Stimulated activated CD4-positive, alpha-beta T cell treated with anti-CD3 and anti-CD28 coated beads, Interleukin-15, amount 100 ng/mL, for 1 hour (primary cell): ENCODE measurements at places on chromosomes 6 and 20.

DNA sequence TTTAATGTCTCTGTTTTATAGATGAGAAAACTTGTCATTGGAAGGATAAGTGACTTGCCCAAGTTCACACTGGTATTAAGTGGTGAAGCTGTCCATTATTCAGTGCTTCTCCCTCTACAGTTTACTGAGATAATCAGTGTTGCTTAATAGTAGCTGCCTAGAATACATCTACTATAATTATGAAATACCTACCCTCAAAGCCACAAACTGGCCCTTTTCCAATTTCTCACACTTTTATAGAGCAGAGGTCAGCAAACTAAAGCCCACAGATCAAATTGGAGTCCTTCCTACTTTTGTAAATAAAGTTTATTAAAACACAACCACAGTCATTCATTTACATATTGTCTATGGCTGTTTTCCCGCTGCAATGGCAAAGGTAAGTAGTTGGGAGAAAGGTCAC lies 73.5 kb downstream of the EYS start:
- no peak for DNase-seq

DNA sequence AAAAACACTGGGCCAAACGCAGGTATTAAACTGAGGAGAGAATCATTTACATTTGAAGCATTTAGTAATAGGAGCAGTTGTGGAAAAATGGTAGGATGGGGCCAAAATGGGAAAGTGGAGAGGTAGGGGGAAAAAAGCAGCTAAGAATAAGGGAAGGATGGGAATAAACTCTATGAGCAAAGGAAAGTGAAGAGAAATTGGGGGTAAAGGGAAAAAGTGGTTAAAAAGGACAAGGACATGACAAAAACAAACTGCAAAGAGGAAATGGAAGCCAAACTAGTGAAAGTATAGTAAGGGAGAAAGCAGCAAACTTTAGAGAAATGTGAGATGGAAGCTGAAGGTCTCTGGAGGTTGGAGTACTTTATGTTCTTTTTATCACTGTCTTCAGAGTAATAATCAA lies 6.2 kb upstream of the ZSCAN16 start:
- no peak for DNase-seq

- DNase-seq = no peak
Observed at GRCh38 chr6:135604035-135604860, 106.7 kb upstream of the AHI1 start.

- DNase-seq = no peak
Observed at GRCh38 chr20:5510446-5510845, 193.7 kb upstream of the PROKR2 start.

DNA sequence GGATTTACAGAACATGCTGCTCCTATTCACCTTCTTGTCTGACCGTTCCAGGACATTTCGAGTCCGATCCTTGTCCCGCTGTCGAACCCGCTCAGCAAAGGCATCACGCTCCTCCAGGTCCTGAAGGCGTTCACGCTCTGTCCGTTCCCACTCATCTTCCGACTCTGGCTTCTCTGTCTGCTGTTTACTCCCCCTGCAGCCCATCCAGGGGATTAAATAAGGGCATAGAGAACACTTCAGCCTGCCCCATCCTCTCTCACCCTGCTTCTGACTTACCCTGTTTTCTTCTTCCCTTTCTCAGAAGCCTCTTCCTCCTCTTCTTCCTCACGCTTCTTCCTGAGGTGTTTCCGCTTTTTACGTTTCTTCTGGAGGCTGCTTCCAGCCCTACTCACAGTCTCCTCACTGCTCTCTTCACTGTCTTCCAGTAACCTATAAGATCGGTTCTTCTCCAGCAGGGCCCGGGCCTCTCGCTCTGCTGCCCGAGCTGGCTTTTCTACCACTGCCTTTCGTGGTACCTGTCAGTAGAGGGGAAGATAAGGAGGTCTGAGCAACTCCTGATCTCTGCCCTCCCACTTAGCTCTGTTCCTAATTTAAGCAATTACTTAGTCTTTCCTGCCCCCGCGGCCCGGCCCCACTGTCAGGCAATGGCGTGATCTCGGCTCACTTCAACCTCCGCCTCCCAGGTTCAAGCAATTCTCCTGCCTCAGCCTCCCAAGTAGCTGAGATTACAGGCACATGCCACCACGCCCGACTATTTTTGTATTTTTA lies 1.9 kb downstream of the DHX16 start:
- DNase-seq = no peak

DNA sequence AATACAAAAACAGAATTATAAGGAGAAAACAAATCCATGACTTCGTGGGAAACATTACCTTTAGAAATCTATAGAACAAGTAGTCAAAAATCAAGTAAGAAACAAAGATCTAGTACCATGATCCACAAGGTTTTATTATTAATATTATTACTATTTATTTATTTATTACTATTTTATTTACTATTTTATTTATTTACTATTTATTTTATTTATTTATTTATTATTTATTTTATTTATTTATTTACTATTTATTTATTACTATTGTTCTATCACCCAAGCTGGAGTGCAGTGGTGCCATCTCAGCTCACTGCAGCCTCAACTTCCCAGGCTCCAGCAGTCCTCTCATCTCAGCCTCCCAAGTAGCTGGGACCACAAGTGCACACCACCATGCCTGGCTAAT lies 13.5 kb upstream of the ELMO2 start:
- no peak for DNase-seq

- DNase-seq = peak; percentile 8
Observed at GRCh38 chr6:119348096-119348747, 1.3 kb downstream of the MAN1A1 start.

DNA sequence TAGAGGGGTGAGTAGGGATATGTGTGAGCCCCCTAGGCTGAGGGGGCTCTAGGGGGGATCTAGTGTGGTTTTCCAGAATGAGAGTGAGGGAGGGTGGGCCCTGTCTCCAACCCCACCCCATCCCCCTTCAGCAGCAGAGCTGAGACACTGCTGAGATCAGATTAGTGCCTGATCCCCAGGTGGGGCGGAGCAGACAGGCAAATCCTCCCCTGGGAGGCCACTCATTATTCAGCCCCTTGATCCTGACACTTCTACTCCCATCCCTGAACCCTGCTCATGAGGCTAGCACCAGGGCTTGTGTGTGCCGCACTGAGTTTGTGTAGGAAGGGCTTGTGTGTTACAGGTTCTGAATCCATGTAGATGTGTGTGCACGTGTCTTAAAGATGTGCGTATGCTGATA lies 42.5 kb downstream of the SPDEF start:
- DNase-seq = no peak

DNA sequence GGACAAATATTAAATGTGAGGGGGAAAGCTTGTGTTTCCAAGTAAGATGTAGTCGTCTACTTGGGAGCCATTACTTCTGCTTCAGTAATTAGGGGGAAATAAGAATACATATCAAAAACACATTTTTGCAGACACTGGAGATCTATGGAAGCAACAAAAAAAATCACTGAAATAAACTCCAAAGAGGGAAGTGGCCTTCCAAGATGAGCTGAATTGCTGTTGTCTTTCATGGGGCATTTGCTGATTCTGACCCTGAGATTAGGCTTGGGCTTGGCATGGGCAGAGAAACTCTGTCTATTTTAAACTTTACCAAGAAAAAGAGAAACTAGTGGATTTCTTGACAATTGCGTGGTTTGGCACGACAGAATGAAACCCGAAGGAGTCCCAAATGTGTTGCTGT lies 120.1 kb downstream of the MAP3K5 start:
- DNase-seq = no peak

DNA sequence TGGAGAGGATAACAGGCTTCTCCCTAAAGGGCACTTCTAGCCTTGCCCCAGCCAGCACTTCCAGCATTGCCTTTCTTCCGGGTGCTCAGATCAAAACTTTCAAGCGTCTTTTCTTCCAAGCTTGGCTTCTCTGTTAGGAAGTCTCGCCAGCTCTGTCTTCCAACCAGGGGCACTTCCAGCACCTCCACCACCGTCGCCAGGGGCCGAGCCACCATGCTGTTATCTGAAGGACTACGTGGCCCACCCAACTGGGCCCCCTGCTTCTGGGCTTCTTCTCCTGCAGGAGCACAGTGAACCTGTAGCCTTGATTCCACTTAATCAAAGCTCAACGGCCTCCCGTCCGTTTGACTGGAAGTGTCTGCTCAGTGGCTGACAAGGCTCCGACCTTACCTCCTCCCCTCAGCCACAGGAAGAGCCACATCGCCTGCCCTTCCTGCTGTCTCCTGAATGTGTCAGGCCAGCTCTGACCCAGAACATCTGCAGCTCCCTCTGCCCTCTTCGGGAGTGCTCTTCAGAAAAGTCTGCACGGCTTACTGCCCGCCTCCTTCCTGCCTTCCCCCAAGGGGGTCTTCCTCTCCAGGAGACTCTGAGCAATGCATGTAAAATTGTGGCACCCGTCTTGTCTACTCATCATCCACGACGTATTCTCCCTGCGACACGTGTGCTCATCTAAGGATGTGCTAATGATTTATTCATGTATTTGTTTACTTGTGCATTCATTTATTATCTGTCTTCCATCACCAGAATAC lies 527.0 kb downstream of the CDH26 start:
- no peak for DNase-seq

GRCh38 chr20:47727909-47728361 lies 57.3 kb downstream of the SULF2 start:
- DNase-seq = no peak
